NCI-H1105 (cell line): ENCODE measurements at places on chromosomes 3 and 15.

DNA sequence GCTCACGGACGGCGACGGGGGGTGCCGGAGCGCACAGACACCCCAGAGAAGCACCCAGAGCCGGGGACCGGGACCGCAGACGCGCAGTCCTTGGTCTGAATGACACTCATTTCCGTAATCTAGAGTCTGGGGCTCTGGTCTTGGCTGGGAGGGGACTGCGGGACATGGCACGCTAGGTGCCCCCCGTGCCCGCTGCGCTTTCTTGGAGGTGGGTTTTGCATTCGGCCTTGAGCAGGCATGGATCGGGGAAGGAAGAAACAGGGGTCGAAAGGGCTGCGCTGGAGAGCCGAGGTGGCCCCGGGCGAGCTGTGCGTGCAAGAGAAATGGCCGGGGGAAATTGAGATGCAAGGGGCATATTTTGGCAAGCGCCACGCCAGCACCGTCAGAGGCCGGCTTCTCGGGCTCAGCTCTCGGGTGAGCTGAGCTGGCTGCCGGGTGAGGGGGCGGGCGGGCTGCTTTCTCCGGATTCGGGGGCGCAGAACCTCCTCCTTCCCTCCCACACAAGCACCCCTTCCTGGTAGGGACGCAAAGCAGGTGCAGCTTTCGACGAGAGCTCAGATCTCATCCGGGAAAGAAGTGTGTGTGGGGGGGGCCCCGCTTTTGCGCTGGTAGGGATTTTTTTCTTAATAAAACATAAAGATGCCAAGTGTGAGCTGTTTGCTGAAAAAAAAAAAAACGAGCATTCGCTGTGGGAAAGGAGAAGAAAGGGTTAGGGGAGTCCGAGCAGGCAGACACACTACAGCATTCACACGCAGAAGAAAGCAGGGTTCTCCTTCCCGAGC, 963 bp upstream of the NTRK3 start:
- no peak for DNase-seq

- peak; percentile 7 for DNase-seq
Observed at GRCh38 chr15:34942363-34942762, 27.2 kb downstream of the AQR start.

DNA sequence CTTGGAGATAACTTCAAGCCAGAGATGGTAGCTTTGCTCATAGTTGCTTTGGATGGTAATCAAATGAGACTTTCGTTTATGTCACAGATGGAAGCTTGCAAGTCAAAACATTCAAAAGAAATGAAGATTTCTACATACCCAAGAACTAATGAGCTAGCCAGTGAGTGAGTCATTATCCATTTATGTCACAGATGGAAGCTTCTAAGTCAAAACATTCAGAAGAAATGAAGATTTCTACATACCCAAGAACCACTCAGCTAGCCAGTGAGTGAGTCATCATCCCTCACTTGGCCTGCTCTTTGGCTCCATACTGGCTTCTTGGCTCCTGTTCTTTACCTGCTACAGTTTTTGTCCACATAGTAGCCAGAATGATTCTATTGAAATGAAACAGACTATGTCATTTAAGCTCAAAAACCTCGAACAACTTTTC, 559.8 kb upstream of the CBLB start:
- DNase-seq, result no peak

- DNase-seq, result no peak
Observed at GRCh38 chr3:182965861-182966366, 14.4 kb downstream of the DCUN1D1 start.

DNA sequence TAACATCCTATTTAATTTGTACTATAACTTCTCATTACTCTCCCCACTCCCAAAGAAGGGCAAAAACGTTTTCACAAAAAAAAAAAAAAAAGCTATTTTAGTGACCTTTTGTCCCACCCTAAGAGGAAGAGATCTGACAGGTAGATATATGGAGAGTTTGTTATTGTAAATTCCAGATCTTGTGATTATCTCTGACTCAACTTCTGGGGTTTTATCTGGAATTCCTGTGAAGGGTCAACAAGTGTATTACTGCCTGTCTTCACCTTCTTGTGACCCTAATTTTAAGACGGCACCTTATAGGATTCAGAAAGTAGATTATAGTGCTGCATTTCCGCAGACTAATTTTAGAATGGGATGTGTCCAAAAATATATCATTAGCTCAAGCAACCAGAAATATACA, 205.9 kb upstream of the CDIN1 start:
- DNase-seq, result no peak
